GM03348 (cell line): ENCODE measurements at places on chromosomes 1 and 21.

GRCh38 chr21:14773777-14774345, 227.7 kb upstream of the SAMSN1 start:
- peak; percentile 4 for DNase-seq

- peak; percentile 92 for DNase-seq
These were observed 54.7 kb upstream of the IFFO2 start for GRCh38 chr1:19010995-19011844.

GRCh38 chr21:37462087-37462861, 95.7 kb downstream of the DYRK1A start:
- no peak for DNase-seq

- no peak for DNase-seq
These were observed 36.4 kb upstream of the FASLG start for GRCh38 chr1:172622541-172622940.

- no peak for DNase-seq
These were observed 27.7 kb downstream of the DSCAM start for GRCh38 chr21:40819071-40819900.

- no peak for DNase-seq
These were observed 215.0 kb downstream of the KCNT2 start for GRCh38 chr1:196393282-196393681.

DNA sequence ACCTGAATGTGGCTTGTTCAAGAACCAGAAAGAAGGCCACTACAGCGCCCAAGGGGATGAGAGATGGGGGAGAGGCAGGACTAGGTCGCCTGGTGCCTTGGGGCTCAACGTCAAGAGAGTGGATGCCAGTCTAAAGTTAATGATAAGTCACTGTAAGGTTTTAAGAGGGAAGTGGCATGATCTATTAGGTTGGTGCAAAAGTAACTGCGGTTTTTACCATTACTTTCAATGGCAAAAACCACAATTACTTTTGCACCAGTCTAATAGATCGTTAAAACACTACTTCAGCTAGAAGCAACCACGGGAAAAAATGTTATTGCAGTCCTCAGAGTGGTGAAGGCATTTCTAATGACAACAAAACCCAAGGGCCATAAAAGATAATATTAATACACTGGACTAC, 2.6 kb upstream of the GJB3 start:
- DNase-seq: no peak

DNA sequence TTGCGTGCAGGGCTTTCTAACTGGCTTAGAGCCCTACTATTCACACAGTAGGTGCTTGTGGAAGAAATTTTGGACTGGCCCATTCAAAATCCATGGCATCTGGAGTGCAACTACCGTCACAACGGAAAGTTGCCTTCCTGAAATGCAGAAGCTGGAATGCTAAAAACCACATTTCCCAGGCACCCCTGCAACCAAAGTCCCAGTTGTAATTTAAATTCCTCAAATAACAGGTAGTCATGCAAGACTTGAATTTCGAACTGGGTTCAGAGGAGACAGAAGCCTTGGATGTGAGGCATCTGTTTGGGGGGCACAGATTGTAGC, 186.7 kb downstream of the TOMM20 start:
- DNase-seq: no peak

- no peak for DNase-seq
These were observed 1.7 kb upstream of the CHI3L2 start for GRCh38 chr1:111225717-111226400.

DNA sequence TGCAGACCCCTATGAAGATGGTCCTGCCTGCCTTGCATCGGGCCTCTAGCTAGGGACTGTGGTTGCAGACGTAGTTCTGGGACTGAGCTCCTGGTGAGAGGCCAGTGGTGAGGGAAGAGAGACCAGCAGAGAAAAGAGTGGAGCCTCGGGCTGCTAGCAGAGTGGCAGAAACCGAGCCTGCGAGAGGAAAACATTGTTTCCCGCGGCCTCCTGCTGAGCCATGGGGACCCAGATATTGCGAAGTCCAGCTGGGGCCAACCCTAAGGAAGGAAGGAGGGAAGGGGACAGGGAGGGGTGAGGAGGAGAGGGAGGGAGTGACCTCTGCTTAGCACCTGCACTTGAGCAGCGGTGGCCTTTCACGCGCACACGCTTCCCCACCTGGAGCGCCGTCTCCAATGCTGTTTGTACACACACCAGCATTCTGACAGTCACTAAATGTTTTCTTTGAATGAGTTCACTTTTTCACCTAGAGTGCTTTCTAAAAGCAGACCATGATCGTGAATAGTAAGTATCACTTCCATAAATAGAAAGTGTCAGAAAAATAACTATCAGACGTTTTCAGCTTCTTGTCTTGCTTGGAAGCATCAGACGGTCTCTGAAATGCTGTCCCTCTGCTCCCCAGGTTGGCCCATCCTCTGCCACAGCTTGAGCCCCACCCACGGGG, 2.5 kb upstream of the FNDC10 start:
- DNase-seq: no peak

- no peak for DNase-seq
These were observed 25.9 kb downstream of the ATG4C start for GRCh38 chr1:62809788-62810187.

GRCh38 chr1:203181586-203182386, 4.7 kb downstream of the CHI3L1 start:
- DNase-seq: no peak

- DNase-seq: no peak
These were observed 110.7 kb upstream of the ERRFI1 start for GRCh38 chr1:8136766-8137165.

DNA sequence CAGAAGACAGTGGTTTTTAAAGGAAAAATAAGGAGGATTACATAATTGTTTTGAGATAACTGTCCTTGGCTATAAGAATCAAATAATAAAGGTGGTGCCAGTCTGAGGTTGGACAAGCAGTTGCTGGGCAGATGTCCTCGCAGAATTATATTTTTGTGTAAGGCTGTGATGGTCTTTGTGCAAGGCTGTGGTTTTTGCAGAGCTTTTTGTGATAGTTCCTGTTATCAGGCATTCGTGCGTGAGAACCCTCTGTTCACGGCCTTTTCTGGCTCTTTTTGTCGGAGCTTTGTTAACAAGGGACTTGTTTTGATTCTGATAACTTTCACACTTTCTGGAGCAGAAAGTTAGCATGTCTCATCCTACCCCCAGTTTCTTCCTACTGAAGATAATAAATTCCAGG, 33.4 kb downstream of the SH3BP5L start:
- DNase-seq: no peak

DNA sequence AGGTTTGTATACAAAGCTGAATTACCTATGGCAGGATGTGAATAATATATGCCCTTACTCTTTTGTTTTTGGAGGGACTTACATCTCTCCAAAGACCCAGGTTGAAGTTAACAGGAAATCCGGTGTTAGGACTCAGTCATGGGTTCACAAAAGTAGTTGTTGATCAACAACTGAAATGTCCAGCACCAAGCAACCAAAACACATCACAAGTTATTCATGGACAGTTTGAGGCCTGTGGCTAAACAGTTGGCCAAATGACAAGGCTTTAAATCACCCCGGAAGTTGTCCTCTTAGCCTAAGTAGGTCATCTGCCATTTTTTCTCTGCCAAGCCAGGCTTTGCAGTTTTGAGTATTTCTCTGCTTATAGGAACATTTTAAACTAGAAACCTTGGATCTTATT, 89.9 kb downstream of the CD247 start:
- no peak for DNase-seq

- DNase-seq: peak; percentile 17
These were observed 433 bp upstream of the KAZN start for GRCh38 chr1:14598007-14598497.

GRCh38 chr1:46755121-46755520, 36.2 kb upstream of the EFCAB14 start:
- DNase-seq: no peak

GRCh38 chr1:1437904-1438376, 2.5 kb downstream of the VWA1 start:
- DNase-seq: peak; percentile 26

GRCh38 chr1:167674156-167674555, 44.1 kb downstream of the RCSD1 start:
- no peak for DNase-seq

DNA sequence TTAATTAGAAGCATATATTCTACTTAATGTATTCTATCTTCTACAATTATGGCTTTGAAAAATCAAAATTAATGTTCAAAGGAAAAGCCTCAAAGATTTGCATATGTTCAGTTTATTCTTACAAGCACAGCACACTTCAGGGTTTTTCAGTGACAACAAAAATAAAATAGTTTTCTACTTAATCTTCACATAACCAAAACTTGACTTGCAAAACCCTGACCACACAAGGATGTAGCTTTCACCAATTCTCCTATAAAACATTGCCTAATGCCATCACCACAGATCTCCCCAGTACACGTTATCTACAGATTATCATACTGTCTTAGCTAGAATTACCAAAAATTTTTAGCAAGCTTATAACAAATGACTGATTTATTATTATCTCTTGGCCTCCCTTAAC, 23.3 kb downstream of the LPAR3 start:
- DNase-seq: peak; percentile 48

GRCh38 chr1:203038891-203039608, 12.8 kb downstream of the PPFIA4 start:
- DNase-seq: peak; percentile 89

DNA sequence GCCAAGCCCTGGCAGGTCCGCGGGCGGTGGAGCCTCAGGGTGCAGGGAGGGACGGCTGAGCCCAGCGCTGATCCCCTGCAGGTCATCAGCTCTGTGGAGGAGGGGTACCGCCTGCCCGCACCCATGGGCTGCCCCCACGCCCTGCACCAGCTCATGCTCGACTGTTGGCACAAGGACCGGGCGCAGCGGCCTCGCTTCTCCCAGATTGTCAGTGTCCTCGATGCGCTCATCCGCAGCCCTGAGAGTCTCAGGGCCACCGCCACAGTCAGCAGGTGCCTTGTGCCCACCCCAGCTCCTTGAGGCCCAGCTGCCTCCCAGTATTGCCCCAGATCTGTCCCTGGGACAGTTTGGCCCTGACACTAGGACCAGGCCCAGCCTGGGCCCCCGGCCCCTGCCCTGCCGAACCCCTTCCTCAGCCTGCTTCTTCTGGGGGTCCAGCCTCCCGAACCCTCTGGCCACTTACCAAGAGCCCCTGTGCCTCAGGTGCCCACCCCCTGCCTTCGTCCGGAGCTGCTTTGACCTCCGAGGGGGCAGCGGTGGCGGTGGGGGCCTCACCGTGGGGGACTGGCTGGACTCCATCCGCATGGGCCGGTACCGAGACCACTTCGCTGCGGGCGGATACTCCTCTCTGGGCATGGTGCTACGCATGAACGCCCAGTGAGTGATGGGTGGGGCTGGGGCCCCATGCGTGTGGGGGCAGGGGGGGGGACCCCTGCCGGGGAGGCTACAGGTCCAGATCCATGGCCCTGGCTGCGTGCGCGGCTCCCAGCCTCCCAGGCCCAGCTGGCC, 35.4 kb upstream of the C1QA start:
- DNase-seq: no peak

GRCh38 chr21:19523061-19523460, 1119.5 kb upstream of the TMPRSS15 start:
- DNase-seq: no peak

GRCh38 chr1:181583598-181583997, 100.3 kb downstream of the CACNA1E start:
- no peak for DNase-seq

- peak; percentile 51 for DNase-seq
These were observed 95.0 kb downstream of the LAMC2 start for GRCh38 chr1:183281039-183281438.

DNA sequence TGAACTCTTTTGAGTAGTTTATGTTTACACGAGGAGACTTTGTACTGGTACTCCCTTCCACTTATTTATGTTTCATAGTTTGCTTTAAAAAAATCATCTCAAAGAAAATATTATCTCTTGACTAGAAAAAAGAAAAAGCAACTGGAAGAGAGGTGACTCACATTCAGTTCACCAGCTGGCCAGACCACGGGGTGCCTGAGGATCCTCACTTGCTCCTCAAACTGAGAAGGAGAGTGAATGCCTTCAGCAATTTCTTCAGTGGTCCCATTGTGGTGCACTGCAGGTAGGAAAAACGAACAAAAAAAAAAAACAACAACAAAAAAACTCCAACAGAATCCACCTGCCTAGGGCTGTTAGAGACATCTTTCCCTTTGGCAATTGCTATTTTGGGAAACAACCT, 102.9 kb downstream of the PTPRC start:
- DNase-seq: peak; percentile 22

- DNase-seq: no peak
These were observed 106.4 kb downstream of the ZC3H11B start for GRCh38 chr1:219506473-219506899.
